Naive thymus-derived CD4-positive, alpha-beta T cell (primary cell): ENCODE measurements at places on chromosomes 5 and 9.

DNA sequence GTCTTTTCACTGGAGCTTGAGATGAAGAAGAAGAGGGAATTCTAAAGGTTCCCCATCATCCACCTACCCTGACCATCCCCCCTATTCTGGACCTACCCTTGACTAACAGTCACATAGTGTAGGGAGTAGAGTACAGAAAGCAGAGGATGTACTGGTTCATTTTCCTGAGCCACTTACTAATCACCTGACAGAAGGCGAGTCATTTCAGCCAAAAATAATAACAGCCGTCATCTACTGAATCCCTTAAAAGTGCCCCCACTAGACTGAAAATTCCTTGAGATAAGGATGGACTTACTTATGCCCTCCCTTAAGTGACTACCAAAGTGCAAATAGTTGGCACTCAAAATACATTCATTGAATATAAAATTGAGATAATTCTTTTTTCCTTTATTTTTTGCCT lies 112.2 kb downstream of the FOXD1 start:
- H3K36me3 ChIP-seq: no peaks in the 10 kb centered on the region
- H3K27me3 ChIP-seq: no peaks in the 10 kb centered on the region
- no peaks in the 10 kb centered on the region for H3K4me1 ChIP-seq
- no peak for DNase-seq
- H3K27ac ChIP-seq: no peak overlapping the region

GRCh38 chr5:35247648-35248034 lies 17.4 kb upstream of the PRLR start:
- H3K4me3 ChIP-seq: no peak overlapping the region
- DNase-seq: no peak
- H3K4me1 ChIP-seq: no peaks in the 10 kb centered on the region
- H3K36me3 ChIP-seq: no peaks in the 10 kb centered on the region
- no peak overlapping the region for H3K27ac ChIP-seq

DNA sequence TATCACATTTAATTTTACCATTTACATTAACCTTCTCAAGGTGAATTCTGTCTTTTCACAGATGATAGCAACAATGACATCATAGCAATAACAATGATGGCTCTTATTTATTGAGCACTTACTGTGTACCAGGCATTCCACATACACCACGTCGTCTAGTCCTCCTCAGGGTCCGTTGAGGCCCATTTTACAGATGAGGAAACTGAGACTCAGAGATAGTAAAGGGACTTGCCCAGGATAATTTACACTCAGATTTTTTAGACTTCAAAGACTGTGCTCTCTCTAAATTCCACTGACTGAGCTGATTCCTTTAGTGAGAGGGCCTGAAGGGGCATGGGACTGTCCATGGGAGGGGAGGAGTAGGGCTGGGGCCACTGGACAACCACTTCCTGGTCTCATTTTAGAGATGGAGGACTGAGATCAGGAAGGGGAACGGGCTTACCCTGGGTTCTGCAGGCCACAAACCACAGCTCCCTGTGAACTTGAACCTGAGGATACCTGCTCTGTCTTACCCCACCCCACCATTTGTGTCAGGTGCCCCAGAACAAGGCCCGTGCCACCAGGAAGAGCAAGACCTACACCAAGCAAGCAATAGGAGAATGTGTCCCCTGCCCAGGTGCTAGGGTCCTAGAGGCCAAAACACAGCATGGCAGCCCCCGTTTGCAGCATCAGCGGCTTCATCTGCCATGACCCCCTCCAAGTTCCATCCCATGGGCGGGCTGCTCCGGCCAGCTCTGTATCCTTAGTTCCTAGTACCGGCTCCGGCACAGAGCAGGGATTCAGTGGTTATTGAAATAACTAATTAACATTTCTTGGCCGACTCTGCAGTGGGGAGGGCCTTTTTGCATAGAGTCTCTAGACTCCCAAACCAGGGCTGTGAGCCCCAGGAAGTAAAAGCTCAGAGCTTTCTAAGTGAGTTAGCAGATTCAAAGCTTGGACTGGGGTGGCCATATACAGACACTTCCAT lies 96.6 kb downstream of the RGS3 start:
- H3K4me3 ChIP-seq: no peak overlapping the region
- no peaks in the 10 kb centered on the region for H3K36me3 ChIP-seq
- peaks cover 9% of the 10 kb centered on the region for H3K4me1 ChIP-seq
- H3K27me3 ChIP-seq: no peaks in the 10 kb centered on the region

- no peaks in the 10 kb centered on the region for H3K36me3 ChIP-seq
- no peak for DNase-seq
- H3K4me3 ChIP-seq: no peak overlapping the region
- no peaks in the 10 kb centered on the region for H3K4me1 ChIP-seq
- no peak overlapping the region for H3K27ac ChIP-seq
These were observed 49.7 kb downstream of the OLFM1 start for GRCh38 chr9:135136991-135137832.

- H3K4me1 ChIP-seq: no peaks in the 10 kb centered on the region
- H3K27ac ChIP-seq: no peak overlapping the region
- no peaks in the 10 kb centered on the region for H3K36me3 ChIP-seq
- no peak overlapping the region for H3K4me3 ChIP-seq
- no peaks in the 10 kb centered on the region for H3K27me3 ChIP-seq
These were observed 97.1 kb upstream of the IRX2 start for GRCh38 chr5:2848619-2849018.

- H3K27ac ChIP-seq: peak overlapping the region; percentile 73
- peak overlapping the region; percentile 81 for H3K4me3 ChIP-seq
- no peak for DNase-seq
These were observed 1.0 kb downstream of the STARD4 start for GRCh38 chr5:111511174-111511830.

GRCh38 chr5:36507332-36507952 lies 99.0 kb upstream of the SLC1A3 start:
- H3K27ac ChIP-seq: no peak overlapping the region
- H3K36me3 ChIP-seq: no peaks in the 10 kb centered on the region
- no peaks in the 10 kb centered on the region for H3K27me3 ChIP-seq
- peak; percentile 28 for DNase-seq

GRCh38 chr5:129966071-129966470 lies 61.8 kb downstream of the CHSY3 start:
- H3K4me3 ChIP-seq: no peak overlapping the region
- H3K27me3 ChIP-seq: no peaks in the 10 kb centered on the region
- H3K36me3 ChIP-seq: no peaks in the 10 kb centered on the region
- H3K4me1 ChIP-seq: no peaks in the 10 kb centered on the region
- no peak overlapping the region for H3K27ac ChIP-seq

- no peaks in the 10 kb centered on the region for H3K4me1 ChIP-seq
- H3K4me3 ChIP-seq: no peak overlapping the region
- DNase-seq: no peak
- no peak overlapping the region for H3K27ac ChIP-seq
- no peaks in the 10 kb centered on the region for H3K36me3 ChIP-seq
- no peaks in the 10 kb centered on the region for H3K27me3 ChIP-seq
These were observed 213.5 kb downstream of the SMARCA2 start for GRCh38 chr9:2228641-2229040.

- no peak overlapping the region for H3K4me3 ChIP-seq
- DNase-seq: no peak
- no peaks in the 10 kb centered on the region for H3K36me3 ChIP-seq
- H3K27me3 ChIP-seq: no peaks in the 10 kb centered on the region
- no peak overlapping the region for H3K27ac ChIP-seq
- H3K4me1 ChIP-seq: peaks cover 10% of the 10 kb centered on the region
These were observed 2.1 kb downstream of the RXRA start for GRCh38 chr9:134328341-134328840.

GRCh38 chr9:93594041-93594756 lies 17.8 kb downstream of the PHF2 start:
- H3K27ac ChIP-seq: no peak overlapping the region
- peaks cover 28% of the 10 kb centered on the region for H3K4me1 ChIP-seq
- H3K36me3 ChIP-seq: no peaks in the 10 kb centered on the region
- no peak for DNase-seq
- no peak overlapping the region for H3K4me3 ChIP-seq
- no peaks in the 10 kb centered on the region for H3K27me3 ChIP-seq

GRCh38 chr5:102781786-102782185 lies 26.7 kb downstream of the PAM start:
- H3K27me3 ChIP-seq: peaks cover 3% of the 10 kb centered on the region
- H3K4me3 ChIP-seq: no peak overlapping the region
- no peak overlapping the region for H3K27ac ChIP-seq
- H3K36me3 ChIP-seq: no peaks in the 10 kb centered on the region
- no peaks in the 10 kb centered on the region for H3K4me1 ChIP-seq
- DNase-seq: no peak

GRCh38 chr9:98326459-98327248 lies 71.2 kb upstream of the TBC1D2 start:
- no peaks in the 10 kb centered on the region for H3K36me3 ChIP-seq
- H3K27ac ChIP-seq: no peak overlapping the region
- H3K4me3 ChIP-seq: no peak overlapping the region
- no peaks in the 10 kb centered on the region for H3K27me3 ChIP-seq
- no peak for DNase-seq

GRCh38 chr5:66356011-66356565 lies 212.0 kb downstream of the SREK1 start:
- H3K36me3 ChIP-seq: no peaks in the 10 kb centered on the region
- no peak for DNase-seq
- H3K4me3 ChIP-seq: no peak overlapping the region
- no peaks in the 10 kb centered on the region for H3K27me3 ChIP-seq
- H3K4me1 ChIP-seq: no peaks in the 10 kb centered on the region
- H3K27ac ChIP-seq: no peak overlapping the region

DNA sequence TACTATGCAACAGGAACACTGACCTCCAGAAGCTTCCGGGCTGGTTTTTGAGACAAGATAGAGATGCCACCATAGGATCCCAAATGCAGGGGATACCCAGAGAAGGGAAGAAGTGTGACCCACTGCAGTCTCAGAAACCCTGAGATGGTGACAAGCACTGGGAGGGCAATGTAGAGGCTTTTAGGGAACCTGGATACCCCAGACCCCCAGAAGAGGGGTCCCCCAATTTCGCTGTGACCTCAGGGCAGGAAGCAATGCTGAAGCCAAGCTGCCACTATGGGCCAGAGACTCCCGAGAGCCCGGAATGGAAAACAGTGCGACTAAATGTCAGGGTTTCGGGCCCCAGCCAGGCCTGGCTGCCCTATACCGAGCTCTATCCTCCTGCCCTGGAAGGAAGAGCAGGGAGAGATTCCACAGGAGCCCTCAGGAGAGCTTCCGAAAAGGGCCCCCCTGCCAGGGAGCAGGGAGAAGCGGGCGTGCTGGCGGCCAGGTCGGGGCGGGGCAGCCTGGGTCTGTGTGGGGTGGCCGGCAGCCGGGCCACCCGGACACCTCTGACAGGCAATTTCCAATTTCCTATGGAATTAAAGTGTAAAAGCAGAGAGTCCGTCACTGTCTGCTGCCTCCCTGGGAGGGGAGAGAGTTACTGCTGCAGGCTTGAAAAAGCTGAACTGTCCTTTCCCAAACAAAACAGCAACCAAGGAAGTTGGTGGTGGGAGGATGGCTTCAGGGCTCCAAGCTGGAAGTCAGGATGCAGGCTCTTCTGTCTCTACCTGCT lies 154.2 kb downstream of the FGF18 start:
- DNase-seq: no peak
- H3K36me3 ChIP-seq: no peaks in the 10 kb centered on the region
- H3K27me3 ChIP-seq: no peaks in the 10 kb centered on the region

DNA sequence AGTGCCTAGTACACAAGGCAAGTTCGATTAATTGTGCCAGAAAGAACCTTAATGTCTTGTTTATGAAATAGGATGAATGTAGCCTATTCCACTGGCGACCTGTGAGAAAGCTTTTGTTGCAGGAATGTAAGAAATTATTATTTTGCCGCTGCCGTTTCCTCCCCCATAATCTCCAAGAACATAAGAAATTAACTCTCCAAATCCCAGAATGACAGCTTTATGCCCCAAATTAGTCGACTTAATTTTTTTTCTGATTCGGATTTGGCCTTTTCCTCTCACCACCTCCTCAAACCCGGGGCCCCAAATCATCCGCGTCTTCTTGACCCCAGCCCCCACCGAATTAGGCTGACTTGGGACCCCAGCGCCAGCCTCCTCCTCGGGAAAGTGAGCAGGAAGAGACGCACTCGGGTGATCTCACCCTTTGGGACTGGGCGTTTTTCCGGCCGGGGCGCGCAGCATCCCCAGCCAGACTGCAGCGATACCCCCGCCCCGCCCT lies 682 bp upstream of the SPTAN1 start:
- H3K27me3 ChIP-seq: no peaks in the 10 kb centered on the region
- DNase-seq: no peak
- no peaks in the 10 kb centered on the region for H3K36me3 ChIP-seq
- H3K4me3 ChIP-seq: peak overlapping the region; percentile 84
- peak overlapping the region; percentile 94 for H3K27ac ChIP-seq

GRCh38 chr9:6428940-6429889 lies 16.2 kb downstream of the UHRF2 start:
- H3K27me3 ChIP-seq: no peaks in the 10 kb centered on the region
- peaks cover 45% of the 10 kb centered on the region for H3K4me1 ChIP-seq
- no peak for DNase-seq
- no peak overlapping the region for H3K27ac ChIP-seq

DNA sequence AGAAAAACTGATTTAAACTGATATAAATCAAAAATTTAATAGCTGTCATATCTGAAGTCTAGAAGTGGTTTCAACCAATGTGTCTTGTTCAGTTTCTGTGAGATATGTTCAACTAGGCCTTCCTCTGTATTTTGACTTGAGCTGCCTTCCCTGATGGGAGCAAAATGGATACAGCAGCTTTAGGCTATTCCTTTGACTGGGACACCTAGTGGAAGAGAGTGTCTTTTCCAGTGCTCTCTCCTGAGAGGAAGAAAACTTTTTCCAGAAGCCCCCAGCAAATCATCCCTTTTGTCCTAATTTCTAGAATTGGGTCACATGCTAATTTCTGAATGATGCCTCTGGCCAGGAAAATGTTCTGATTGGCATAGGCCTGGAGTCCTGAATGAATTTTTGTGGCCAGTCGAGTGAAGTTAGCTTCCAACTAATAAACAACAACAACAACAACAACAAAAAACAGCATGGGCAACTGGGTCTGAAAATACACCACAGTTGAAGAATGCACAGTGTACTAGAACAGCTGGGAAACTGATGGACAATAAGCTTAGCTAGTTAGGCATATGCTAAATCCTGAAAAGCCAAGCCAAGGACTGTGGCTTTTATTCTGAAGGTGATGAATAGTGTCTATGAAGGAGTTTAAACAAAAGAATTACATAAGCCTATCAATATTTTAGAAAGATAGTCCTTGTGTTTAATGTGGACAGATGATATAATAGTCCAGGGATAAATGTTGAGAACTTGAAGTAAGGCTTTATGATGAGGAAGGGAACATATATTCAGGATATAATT lies 125.7 kb downstream of the FBN2 start:
- no peak overlapping the region for H3K4me3 ChIP-seq
- no peaks in the 10 kb centered on the region for H3K4me1 ChIP-seq
- H3K36me3 ChIP-seq: no peaks in the 10 kb centered on the region
- H3K27ac ChIP-seq: no peak overlapping the region

DNA sequence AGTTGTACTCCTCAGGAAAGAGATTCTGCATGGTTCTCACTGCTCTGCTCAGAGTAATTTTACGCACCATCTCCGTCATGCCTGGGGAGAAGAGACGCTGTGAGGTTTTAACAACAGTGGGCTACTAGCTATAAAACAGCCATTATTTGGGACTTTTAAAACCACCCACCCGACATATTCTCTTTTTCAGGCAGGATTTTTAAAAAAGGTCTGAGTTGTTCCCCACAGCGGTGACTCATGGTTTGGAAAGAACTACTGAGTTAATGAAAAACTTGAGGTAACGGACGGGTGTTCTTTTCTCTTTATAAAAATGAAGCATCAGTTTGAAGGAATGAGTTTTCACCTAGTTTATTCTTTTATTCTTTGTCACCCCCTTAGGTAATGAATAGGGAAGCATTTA lies 61.3 kb downstream of the TTLL11 start:
- H3K4me3 ChIP-seq: no peak overlapping the region
- no peaks in the 10 kb centered on the region for H3K36me3 ChIP-seq
- DNase-seq: no peak
- no peaks in the 10 kb centered on the region for H3K4me1 ChIP-seq
- H3K27me3 ChIP-seq: no peaks in the 10 kb centered on the region
